Activated CD4-positive, alpha-beta T cell treated with anti-CD3 and anti-CD28 coated beads, Interleukin-2, Interleukin-4, amounts not matched to agents 100 ng/mL and 50 ng/mL, durations not matched to agents 16 hours and 8 hours (primary cell): ENCODE measurements at places on chromosomes 3 and 15.

DNA sequence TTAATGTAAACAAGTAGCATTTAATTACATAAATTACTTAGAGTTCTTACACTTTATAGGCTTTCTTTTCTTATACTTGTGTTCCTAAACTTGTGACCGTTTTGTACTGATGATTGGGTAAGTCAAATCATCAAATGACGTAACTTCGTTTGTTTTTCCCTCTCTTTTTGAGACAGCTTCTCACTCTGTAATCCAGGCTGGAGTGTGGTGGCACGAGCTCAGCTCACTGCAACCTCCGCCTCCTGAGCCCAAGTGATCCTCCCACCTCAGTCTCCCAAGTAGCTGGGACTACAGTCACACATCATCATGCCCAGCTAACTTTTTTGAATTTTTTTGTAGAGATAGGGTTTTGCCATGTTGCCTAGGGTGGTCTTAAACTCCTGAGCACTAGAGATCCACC, 226.0 kb downstream of the TCF12 start:
- no peak for DNase-seq

DNA sequence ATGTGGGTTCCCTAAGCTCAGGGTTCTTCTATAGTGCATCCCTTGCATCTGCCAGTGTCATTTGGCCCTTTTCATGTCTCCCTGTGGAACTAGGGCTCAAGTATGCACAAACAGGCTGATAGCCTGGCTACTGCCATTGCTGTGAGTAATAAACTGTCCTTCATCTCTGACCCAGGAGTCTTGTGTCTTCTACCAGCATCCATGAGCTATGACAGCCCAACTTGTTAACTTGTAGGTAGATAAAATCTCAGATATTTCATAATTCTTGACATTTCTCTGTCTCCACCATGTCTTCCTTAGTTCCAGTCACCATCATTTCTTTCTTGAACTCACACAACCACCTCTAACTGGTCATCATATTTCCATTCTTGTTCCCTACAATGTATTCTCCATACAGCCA, 19.5 kb upstream of the BCL2L10 start:
- DNase-seq = no peak

DNA sequence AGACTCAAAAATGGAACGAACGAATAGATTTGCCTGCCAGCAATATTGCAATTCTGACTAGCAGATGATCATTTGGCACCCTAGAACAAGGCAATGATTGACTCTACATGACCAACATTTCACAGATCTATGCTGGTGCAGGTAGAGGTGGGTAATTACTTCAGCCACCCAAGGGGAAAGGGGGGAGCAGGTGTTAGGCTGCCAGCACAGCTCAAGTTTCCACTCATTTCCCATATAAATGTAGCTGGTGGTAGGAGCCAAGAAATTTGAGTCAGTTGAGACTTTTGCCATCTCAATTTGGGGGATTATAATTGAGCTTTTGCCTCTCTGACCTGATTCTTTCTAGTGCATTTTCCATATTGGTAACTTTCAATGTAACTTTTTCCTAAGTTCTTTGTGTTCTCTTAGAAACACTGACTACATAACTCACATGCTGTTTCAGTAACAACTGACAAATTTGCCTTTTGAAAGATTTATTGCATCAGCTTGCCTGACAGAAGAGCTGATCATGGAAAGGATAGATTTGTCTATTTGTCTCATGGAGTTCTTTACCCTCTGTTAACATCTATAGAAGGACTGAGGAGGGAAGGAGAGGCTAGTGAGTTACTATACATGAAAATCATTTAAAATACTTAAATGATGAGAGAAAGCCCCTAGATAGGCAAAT, 902.5 kb downstream of the ZPLD1 start:
- no peak for DNase-seq

DNA sequence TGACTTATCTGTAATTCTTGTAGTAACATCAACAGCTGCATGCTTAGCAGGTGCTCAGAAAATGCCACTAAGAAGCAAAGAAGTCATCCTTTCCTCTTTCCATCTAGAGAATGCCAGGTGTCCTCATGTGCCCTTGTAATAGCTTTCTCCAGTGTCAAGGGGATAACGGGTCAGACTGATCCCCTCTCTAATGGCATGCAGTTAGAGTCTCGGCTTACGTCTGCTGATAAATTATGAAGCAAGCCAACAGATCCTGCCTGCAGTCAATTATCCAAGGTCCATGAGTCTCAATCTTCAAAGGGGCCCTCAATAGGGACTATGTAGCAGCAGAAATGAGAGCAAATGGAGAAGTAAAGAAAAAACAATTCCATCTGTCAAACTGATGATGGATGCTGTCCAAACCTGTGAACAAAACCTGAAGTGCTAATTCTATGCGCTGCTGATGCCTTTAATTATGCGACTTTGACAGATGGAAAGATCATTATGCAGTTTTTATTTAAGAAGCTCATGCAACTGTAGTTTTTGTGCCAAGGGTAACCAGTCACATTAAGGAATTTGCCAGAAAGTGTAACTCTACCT, 162.8 kb upstream of the PEX5L start:
- DNase-seq = no peak

DNA sequence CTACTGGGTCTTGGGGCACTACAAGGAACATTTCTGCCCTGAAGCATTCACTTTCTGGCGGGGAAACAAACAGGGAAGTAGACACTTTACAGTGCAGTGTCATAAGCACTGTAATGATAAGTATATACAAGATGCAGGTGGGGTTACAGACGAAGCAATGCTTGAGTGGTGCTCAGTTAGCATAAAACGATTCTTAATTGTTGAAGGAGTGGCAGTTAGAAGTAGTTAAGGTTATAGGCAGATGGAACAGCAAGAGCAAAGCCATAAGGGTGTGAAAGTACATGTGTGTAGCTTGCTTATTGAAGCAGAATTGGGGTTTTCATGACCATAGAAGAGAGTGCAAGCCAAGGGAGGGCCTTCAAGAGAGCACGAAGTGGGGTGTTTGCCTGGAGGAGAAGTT, 46.2 kb downstream of the SLC25A26 start:
- DNase-seq = no peak

DNA sequence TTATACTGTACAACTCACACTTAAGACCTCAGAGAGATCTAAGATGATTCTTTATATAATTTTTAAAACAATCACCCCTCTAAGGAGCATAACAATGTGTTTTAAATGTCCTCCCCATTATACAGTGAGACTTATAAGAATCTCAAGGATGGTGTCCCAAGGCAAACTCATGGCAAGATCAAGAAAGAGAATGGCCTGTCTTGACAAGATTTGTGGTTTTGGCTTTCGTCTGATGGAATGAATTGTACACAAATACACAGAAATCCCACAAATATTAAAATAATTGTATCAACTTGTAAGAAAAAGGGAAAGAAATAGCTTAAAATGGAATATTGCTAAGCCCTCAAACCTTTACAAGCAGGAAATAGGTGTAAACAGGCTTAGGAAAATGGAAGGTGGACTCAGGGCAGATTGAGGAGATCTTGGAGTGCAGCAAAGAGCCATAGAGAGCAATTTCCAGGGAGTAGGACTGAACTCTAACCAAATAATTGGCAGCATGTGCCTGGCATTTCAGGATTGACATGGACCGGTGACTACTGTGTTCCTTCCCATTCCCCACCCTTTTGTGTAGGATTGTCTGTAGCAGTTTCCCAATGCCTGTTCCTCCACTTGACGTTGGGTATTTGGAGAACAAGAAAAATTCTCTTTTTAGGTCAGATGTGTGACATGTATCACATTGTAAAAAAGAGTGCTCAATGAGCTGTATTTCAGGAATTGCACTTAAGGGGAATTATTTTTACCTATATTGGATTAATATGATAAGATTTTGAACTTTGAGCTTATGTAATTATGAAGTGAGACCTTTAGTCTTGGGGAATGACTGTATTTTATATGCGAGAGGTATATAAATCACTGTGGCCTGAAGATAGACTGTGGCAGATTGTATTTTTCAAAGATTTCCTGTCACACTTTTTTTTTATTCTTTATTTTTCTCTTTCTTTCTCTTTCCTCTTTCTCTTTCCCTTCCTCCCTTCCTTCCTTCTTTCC, 317.8 kb upstream of the SLITRK3 start:
- DNase-seq = no peak

GRCh38 chr15:89433686-89434085, 62.7 kb downstream of the RHCG start:
- DNase-seq = no peak

DNA sequence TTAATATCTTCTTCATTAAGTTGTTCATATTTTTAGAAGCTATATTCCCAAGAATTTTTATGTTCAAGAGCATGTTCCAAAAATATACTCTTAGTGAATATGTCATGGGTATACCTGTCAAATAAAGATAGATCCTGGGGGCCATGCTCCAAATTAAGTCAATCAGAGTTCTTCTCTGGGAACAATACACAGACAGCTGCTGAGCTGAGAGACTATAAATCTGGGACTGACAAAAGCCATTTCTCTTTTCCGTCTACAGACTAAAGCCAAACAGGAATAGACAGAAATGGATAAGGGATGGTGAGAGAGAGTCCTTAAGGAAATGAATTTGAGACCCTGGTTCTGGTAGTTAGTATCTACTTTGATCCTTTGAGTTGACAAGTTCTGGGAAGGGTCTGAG, 465.1 kb upstream of the RASGRP1 start:
- DNase-seq = no peak

DNA sequence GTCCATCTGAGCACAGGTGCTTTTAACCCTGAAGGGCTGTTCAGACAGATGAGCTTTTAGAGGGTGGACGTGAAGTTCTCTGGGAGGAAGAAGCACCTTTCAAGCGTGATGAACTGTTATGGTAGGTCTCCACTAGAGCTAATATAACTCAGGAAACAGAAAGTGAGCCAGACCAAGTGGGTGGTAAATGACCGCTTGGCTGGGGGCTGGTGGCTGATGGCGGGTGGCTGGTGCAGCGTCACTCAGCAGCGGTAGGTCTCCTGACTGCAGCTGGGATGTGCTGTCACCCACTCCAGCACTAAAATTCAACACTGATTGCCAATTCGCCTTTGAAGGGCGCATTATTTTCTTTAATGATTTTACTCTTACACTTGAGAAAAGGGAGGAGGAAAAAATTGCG, 31.2 kb upstream of the LACTB start:
- no peak for DNase-seq

DNA sequence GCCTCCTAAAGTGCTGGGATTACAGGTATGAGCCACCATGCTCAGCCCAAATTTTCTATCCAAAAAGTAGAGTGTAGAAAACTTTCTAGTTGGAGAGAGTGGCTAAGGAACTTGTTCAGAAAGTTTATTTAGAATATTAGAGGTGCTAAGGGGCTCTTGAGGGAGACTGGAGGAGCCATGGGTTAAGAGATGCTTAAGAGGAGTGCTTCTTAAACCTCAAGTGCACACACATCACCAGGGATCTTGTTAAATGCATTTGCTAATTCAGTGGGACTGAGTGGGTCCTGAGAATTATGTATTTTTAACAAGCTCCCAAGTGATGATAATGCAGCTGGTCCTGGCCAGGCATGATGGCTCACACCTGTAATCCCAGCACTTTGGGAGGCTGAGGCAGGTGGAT, 29.7 kb upstream of the SLMAP start:
- DNase-seq = no peak

DNA sequence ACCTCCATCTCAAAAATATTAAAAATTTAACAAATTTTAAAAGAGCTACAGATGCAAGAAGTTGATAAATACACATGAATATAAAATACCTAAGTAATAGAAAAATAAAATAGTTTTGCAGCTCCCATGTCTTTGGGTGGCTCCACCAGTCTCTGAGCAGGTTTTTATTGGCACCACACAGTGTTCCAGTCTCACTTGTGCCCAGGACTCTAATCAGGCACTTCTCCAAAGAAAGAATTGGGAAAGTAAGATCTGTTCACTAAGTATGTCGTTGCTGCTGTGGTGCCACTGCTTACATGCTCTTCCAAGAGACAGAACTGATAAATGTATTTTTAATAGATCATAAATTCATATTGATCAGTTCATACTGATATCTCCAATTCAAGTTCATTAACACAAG, 92.5 kb upstream of the ABI3BP start:
- no peak for DNase-seq

GRCh38 chr3:135784557-135784956, 181.0 kb upstream of the PPP2R3A start:
- no peak for DNase-seq

GRCh38 chr3:100782348-100782747, 73.1 kb downstream of the TFG start:
- DNase-seq = no peak

- DNase-seq = no peak
These were observed 996 bp downstream of the RABL3 start for GRCh38 chr3:120741320-120741719.

DNA sequence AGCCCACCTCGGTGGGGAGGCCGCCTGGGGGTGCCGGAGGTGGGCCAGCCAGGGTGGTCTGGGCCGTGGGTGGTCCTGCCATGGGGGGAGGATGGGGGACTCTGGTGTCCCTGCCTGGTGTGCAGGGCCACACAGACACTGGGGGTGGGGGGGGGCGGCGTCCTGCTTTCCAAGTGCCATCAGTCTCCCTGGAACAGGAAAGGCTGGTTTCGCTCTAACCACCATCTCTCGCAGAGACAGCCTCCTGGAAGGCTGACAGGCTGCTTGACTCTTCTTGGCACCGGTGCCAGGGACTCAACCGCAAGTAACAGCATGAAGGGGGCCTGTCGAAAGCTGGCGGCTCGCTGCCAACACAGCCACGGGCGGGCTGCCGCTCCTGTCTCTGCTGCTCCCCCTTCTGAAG, 40.3 kb downstream of the RGMA start:
- DNase-seq = no peak

- peak; percentile 38 for DNase-seq
These were observed 1.2 kb downstream of the CHST2 start for GRCh38 chr3:143120716-143121240.

DNA sequence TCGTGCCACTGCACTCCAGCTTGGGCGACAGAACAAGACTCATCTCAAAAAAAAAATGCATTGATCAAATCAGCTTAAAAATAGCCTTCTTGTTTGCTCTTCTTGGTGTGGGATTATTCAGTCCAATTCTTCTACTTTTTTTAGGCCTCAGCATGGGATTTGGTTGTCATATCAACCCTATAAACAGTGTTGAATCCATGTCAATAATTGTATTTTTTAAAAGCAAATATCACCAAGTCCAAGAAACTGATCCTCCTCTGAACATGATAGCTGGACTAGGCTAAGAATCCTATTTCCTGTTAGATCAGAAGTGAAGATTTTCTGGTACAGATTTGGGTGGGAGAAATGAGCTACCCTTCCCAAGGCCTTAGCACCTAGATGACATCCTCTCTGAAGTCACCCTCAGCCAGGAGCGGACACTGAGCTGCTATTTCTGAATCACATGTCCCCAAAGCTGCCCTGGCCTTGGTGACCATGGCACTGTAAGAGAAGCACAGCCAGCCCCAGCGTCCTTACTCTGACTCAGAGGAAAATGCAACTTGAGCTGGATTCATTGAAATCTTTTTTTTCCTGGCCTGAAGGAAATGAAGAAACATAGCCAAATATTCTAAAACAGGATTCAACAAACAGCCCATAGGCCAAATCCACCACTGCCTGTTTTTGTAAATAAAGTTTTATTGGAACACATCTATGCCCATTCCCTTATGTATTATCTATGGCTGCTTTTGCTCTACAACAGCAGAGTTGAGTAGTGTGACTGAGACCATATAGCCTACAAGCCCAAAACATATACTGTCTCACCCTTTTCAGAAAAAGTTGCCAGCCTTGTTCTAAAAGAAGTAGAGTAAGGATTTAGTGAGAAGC, 215.9 kb upstream of the CTDSPL start:
- no peak for DNase-seq

- no peak for DNase-seq
These were observed 291.1 kb upstream of the PDZRN3 start for GRCh38 chr3:73915886-73916285.
